ENCODE measurements at places on chromosomes 4 and X. TPM values are rescaled to one million over a fixed set of nuclear protein-coding genes. Genes with fewer than 3 reads are reported as not detected.
A peak's percentile ranks its signal among the peaks of the same experiment; 100 is the strongest.

GRCh38 chr4:104906276-104906675 lies 240.4 kb upstream of the TET2 start:
- no peak for DNase-seq

- DNase-seq, result peak; percentile 64
Observed at GRCh38 chr4:108072300-108072699, 82.6 kb downstream of the HADH start.

- no peak for DNase-seq
Observed at GRCh38 chr4:109755656-109756055, 25.8 kb upstream of the PLA2G12A start.

DNA sequence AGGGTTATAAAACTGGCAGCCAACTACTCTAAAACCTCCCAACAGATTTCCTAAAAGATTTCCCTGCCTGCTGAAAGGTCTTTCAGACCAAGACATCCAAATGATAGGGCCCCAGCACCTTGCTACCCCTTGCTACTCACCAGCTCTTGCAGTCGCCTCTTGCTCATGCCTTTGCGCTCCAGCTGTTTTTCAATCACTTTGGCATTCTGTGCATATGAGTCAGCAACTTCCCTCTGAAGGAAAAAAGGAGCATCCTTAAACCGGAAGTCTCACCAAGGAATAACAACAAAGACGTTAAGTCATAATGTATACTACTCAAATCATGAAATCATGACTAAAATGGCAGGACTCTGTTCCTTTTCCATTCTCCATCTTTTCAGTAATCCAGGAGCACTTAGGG lies 24.0 kb downstream of the STEEP1 start:
- no peak for DNase-seq

The PRRG1 gene
- total RNA-seq, result not detected

The ZFX gene
- 43.3 TPM for total RNA-seq
